ENCODE measurements at places on chromosomes 2 and 18. TPM values are rescaled to one million over a fixed set of nuclear protein-coding genes. Genes with fewer than 3 reads are reported as not detected.

Gene CMPK2
- total RNA-seq = 1.5 TPM

Gene POTEJ
- total RNA-seq = 0.14 TPM

Gene CCL20
- not detected for total RNA-seq

Gene CDCA7
- total RNA-seq = 6.0 TPM

Gene KCNK3
- total RNA-seq = 8.9 TPM

Gene TUBA3E
- total RNA-seq = 0.71 TPM

Gene SIX3
- total RNA-seq = 1.2 TPM

Gene C2orf80
- total RNA-seq = 4.1 TPM

Gene SLC4A5
- total RNA-seq = 4.6 TPM

DNA sequence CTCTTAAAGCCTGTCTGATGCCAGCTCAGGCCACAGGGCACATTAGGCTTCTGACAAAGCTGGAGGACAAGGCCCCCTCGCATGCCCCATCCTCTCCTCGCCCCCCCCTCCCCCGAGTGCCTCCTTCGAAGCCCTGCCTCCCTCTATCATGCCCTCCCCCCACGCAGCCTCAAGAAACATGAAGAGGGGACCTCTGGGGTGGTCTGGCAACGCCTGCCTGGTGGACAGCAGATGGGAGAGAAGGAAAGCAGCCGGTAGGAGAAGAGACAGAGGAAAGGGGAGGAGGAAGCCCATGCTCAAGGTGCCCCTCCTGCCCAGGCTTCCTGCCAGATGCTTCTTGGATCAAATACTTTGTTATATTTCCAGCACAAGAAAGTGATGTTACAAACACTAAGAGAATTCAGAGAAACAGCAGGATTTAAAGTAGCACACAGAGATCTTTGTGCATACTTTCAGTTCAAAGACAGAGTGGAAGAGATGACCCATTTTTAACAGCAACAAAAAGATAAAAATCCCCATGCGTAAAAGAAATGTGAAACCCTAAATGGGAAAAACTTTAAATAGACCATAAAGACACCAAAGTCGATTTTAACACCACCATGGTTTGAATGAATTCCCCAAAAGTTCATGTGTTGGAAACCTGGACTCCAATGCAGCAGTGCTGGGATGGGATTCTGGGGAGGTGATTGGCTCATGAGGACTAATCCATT, 19.0 kb downstream of the BOK start:
- peak; percentile 24 for ATAC-seq

- ATAC-seq = no peak
These were observed 1.1 kb downstream of the IL1F10 start for GRCh38 chr2:113068706-113069485.

- no peak for ATAC-seq
These were observed 58.0 kb downstream of the LRRFIP1 start for GRCh38 chr2:237685408-237685807.

DNA sequence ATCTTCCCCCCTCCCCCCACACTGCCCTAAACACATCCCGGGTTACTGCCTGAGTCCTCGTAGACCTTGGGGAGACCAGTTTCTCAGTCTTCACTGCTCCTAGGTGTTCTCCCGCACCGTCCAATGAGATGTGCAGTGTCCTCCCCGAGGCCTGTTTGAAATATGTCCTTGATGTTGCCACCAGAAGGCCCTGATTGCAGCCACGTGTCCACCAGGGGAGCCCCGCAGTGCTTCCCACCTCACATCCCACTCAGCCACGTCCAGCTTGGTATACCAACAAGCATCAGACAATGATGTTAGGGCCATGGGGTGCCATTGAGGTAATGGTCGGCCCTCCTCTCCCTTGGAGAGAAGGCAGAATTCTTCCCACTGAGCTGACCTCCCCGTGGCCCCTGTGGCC, 38.7 kb downstream of the TCF7L1 start:
- ATAC-seq = no peak

DNA sequence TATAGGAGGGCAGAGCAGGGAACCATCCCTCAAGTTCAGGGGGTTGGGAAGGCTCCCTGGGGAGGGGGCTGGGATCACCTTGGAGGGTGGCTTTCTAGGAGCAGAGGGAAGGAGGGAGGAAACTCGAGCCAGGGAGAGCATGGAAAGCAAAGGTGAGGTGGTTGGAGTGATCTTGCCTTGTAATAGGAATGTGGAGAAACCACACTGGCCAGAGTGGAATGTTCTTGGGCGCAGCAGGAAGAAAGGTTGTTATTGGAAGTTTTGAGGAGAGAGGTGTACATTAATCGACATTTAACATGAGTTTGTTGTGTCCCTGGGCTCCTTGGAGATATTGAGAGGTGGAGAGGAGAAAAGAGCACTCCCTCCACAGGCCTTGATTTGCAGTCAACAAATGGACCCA, 272.2 kb downstream of the PRKCE start:
- ATAC-seq = no peak

- ATAC-seq = no peak
These were observed 1.3 kb upstream of the LYPD6 start for GRCh38 chr2:149329068-149329467.

DNA sequence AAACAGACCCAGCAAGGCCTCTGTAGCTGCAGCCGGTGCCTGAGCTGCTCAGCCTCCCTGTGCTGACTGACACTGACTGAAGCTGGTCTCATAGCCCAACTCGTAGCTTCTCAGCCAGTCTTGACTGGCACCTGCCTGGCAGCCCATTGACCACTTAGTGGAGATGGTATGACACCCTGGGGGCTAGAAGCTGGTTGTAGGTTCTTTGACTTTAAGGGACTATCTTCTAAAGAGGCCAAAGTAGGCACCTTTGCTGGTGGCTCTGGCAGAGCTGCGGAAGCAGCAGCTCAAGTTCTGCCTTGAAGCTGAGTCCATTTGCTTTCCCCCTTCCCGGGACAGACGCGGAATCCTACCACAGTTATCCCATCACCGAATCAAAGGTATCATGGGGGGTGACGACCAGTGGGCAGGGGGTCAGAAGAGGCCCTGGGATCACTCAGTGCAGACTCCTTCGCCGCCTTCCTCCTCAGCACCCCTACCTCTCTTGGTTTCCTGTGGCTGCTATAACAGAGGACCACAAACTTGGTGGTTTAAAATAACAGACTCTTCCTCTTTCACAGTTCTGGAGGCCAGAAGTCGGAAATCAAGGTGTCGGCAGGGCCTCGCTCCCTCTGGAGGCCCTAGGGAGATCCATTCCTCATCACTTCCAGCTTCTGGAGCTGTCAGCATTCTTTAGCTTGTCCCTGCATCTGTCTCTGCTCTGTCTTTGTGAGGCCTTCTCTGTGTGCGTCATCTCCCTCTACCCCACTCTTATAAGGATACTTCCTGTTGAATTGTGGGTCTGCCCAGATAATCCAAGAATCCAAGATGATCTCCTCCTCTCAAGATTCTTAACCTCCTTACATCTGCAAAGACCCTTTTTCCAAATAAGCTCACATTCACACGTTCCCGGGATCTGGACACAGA, 13.7 kb upstream of the FOSL2 start:
- no peak for ATAC-seq

GRCh38 chr18:52312346-52312745, 27.7 kb upstream of the DCC start:
- ATAC-seq = no peak

GRCh38 chr2:188668017-188668680, 306.0 kb upstream of the COL3A1 start:
- peak; percentile 44 for ATAC-seq

- ATAC-seq = no peak
These were observed 2.7 kb downstream of the COPS9 start for GRCh38 chr2:240133401-240133800.

DNA sequence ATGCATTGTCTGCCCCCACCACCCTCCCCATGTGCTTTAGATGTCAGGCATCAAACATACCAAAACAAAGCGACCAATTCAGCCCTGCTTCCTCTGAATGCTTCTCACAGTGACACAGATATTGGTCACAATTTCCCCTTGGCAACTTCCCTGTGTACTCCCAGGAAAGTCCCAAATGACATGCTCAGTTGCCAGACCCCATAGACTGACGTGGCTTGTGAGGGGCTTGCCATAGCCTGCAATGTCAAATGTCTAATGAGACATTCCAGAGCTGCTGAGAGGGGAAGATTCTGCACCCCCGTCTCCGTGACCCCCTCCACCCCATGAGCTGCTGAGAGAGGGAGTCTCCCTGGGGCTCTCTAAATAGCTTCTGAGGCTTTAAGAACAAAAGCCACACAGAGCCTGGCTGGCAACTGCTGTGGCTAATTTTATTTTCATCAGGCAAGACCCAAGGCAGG, 47.3 kb downstream of the RFTN2 start:
- ATAC-seq = no peak

GRCh38 chr2:128645631-128646030, 327.0 kb upstream of the HS6ST1 start:
- ATAC-seq = no peak

DNA sequence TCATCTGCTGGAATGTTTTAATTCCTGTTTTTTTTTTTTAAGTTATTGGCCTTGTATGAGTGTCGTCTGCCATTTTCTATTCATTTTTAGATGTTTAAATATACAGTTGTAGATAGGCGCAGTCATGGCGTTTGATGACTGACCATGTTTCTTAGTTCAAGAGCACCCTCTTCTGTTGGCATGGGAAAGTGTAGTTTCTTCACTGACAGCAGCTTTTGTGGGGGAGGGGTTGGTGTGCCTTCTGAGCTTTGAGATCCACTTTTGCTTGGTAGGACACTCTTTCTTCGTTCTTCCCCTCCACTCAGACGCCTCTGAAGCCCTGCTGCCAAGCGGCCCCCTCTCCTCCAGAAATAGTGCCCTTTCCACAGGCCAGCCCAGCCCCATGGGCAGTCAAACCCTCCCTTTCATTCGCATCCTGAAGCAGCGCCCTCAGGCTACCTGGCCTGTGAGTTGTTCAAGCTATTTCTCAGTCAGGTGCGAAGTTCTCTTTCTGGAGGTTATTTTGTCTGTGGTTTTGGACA, 492.0 kb downstream of the TNS1 start:
- peak; percentile 98 for ATAC-seq

GRCh38 chr2:85666435-85667316, 1.3 kb downstream of the SFTPB start:
- ATAC-seq = no peak

DNA sequence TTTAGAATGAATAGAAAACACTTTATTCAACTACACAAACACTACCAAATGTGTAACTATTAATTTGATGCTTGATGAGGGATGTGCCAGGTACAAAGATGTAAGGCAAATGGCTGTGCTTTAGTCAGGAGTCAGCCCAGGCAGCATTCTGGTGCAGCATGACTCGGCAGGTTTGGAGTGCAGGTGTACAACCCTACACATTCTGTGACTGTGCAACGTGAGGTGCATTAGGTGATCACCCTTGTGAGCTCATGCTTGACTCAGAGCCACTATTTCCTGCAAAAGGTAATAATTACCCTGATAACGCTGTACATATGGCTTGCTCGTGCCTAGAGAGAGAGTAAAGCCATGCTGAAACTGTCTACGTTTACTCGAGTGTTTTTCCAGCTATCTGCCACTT, 288.7 kb upstream of the DSEL start:
- no peak for ATAC-seq

- peak; percentile 73 for ATAC-seq
These were observed 319.1 kb downstream of the AGPS start for GRCh38 chr2:177711483-177712265.

DNA sequence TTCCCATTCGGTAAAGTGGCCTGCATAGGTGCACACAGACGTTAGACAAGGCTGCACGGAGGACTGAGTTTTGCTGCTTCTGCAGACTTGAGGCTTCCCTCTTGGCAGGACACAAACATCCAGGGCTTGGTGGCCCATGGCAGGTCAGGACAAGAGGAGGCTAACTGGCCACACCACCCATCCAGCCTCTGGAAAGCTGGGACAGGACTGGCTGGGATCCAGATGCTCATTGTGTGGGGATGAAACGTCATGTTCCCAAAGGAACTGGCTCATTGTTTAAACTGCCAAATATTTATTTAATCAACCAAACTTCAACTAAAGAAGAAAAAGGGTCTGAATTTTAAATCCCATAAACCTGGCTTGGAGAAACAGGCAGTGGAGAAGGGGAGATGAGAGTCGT, 239.1 kb upstream of the EPAS1 start:
- ATAC-seq = no peak

DNA sequence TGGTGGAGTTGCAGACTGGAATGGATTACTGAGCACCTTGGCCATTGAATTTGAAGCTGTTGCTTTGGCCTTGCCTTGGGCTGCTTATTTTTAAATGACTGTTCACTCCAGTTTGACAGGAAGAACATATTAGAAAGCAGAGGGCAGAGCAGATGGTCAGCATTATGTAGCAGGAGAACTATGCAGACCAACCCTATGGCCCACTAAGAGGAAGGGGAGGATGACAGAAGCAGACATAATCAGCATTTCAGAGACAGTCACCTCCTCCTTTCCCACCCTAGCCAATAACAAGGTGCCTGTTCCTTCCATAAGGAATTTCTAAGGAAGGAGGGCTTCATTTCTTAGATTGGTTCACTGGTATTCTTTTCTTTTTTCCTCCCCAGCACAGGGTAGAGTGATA, 2.4 kb downstream of the CHRNA1 start:
- no peak for ATAC-seq

DNA sequence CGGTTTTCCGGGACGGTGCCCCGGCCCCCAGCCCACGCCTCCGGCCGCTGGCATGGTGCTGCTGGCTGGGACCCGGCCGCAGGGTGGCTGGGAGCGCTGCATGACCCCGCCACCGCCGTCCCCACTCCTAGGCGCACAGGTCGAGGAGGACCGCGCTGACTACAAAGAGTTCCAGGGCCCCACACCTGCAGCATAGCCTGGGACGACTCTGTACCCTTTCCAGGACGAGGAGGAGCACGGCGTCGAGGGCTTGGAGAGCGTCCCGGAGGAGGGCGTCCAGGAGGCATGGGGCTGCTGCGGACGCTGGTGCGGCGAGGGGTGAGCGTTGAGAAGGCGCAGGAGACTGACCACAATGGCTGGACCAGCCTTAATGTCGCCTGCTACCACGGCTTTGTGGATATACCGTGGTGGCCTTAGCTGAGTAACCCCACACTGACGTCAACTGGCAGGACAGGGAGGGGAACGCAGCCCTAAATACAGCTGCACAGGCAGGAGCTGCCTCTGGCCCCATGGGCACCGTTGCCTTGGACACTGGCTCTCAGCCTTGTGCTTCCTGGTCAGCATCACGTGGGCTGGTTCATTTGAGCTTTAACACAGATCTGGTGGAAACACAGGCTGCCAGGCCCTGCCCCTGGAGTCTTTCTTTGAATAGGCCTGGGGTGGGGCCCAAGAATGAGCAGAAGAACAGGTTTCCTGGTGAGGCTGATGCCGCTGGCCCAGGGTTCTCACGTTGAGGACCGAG, 40.9 kb upstream of the TRIM43B start:
- no peak for ATAC-seq

DNA sequence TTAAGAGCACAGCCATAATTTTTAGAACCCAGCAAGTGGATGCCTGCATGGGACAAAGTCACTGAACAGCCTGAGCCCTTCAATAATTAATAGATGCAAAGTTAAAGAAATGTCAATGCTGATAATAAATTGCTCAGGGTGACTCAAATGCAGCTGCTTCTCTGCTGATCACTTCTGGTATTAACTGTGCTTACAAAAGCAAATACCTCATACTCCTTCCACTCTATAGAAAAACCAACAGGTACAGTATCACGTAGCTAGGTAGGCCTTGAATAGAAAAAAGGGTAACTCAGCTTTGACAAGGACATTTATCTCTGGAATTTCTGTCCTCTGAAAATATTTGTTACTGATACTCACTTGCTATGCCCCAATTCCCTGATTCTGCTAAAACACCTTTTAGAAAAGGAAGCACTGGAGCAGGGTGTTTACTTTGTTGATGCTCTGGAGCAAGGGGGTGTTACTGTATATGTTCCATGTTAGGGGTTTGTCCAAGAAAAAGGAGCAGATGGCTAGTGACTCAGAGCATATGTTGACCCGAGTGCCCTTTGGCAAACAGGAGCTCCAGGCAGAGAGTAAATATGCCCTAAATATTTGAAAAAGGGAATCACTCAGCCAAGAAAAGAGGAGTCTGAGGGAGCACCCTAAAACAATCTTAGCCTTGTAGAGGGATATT, 59.1 kb upstream of the RTN4 start:
- no peak for ATAC-seq

Data from motor neuron (in vitro differentiated cells).